ENCODE measurements at places on chromosomes 12 and 14.

DNA sequence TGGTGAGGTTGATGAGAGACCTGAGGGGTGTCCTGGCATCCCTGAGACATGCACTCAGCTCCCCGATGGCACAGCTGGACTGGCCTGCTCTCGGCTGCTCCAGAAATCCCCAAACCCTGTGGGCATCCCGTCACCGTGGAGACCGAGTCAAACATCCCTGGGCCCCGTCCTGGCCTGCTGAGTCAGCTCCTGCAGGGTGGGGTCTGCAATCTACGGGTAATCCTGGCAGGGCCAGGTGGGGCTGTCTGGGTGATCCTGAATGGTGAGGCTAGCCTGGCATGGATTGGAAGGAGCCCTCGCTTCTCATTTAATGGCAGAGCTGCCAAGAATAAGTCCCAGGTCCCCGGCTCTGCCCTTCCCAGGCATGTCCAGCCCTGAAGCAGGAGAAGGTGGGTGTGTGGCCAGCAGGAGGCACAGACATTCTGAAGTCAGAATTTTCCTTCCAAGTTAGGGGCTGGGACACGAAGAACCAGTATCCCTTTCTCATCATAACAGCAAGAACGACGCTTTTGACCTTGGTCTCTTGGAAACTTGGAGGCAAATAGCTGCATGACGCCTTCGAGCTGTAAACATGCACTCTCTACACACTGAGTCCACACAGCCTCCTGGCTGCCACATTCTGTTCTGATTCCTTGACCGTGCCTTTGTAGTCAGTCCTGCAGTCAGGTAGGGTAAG is 17.7 kb upstream of the SERPINA4 start:
- DNase-seq = peak; percentile 60

- DNase-seq = no peak
Observed at GRCh38 chr12:87227162-87227561, 802.0 kb downstream of the C12orf50 start.

DNA sequence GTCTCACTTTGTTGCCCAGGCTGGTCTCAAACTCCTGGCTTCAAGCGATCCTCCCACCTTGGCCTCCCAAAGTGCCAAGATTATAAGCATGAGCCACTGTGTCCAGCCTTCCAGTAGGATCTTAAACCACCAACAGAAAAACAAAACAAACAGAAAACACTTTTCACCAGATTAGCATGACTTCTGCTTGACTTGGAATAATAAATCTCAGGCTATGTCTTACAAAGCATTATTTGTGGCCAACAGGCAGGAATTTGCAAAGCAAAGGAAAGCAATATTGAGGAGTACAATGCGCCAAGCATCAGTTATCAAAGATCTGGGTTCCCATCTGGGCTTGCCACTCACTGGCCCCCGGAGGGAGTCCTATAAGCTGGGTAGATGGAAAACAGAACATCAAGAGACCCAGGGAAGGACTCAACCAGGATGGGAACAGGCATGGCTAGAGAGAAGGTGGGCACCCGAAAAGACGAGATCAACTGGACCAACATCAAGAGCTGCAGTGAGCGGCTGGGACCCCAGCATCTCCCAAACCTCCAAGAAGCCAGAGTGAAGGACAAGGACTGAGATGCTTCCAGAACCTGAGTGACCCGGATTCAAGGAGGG is 101.2 kb downstream of the TMEM30B start:
- DNase-seq = peak; percentile 62

DNA sequence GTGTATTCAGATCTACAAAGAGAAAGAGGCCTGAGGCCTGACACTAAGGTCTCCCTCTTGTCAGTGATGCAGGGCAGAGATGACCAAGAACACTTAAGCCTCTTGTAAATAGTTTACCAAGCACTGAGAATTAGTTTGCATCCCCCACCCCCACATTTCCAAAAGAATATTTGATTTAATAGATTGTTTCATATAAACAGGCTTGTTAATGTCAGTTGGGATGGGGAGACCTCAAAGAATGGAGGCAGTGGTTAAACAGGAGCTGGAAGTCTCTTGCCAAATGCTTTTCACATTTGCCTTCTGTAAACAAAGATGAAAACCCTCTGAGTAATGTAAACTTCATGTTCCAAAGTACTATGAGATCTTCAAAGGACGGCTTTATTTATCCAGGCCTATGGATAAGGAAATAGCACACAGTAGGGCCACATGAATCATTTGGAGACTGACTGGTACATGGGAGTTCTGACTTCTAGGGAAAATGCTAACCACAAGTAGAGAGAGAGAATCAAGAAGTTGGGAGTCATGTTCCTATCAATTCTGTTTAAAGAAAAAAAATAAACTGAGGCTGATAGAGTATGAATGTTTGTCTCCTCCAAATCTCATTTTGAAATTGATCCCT is 234.7 kb downstream of the ANO2 start:
- DNase-seq = no peak

- peak; percentile 66 for DNase-seq
Observed at GRCh38 chr12:50185970-50186663, 18.9 kb upstream of the CERS5 start.

- no peak for DNase-seq
Observed at GRCh38 chr12:126384026-126384564, 1318.9 kb downstream of the AACS start.

DNA sequence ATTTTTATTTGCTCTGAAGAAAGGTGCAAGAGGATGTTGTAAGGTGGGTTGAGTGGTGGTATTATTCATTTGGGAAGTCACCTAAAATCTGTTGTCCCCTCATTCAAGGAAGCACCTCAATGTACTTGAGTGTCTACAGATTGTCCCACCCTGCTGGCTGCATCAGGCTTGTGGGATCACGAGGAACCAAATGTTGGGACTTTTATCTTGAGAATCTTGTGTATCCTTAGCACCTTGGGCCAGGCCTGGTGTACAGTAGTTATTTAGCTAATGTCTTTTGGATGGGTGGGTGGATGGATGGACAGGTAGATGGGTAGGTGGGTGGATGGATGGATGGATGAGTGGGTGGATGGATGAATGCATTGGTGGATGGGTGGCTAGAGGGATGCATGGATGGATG is 519.3 kb downstream of the BCL11B start:
- DNase-seq = no peak

GRCh38 chr12:44431647-44432343 is 444.3 kb downstream of the NELL2 start:
- DNase-seq = no peak

DNA sequence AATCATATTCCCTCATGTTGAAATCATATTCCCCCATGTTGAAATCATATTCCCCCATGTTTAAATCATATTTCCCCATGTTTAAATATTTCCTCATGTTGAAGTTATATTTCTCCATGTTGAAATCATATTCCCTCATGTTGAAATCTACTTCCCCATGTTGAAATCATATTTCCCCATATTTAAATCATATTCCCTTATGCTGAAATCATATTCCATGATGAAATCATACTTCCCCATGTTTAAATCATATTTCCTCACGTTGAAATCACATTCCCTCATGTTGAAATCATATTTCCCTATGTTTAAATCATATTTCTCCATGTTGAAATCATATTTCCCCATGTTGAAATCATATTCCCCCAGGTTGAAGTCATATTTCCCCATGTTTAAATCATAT is 34.6 kb upstream of the ADGRD1 start:
- no peak for DNase-seq

GRCh38 chr12:122421187-122421820 is 1.2 kb downstream of the CLIP1 start:
- DNase-seq = peak; percentile 70

- DNase-seq = no peak
Observed at GRCh38 chr14:29810682-29811081, 117.0 kb downstream of the PRKD1 start.

DNA sequence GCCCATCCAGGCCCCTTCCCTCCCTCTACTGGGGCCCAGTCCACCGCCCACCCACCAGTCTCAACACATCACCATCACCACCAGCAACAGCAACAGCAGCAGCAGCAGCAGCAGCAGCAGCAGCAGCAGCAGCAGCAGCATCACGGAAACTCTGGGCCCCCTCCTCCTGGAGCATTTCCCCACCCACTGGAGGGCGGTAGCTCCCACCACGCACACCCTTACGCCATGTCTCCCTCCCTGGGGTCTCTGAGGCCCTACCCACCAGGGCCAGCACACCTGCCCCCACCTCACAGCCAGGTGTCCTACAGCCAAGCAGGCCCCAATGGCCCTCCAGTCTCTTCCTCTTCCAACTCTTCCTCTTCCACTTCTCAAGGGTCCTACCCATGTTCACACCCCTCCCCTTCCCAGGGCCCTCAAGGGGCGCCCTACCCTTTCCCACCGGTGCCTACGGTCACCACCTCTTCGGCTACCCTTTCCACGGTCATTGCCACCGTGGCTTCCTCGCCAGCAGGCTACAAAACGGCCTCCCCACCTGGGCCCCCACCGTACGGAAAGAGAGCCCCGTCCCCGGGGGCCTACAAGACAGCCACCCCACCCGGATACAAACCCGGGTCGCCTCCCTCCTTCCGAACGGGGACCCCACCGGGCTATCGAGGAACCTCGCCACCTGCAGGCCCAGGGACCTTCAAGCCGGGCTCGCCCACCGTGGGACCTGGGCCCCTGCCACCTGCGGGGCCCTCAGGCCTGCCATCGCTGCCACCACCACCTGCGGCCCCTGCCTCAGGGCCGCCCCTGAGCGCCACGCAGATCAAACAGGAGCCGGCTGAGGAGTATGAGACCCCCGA is 6.8 kb upstream of the RNU7-1 start:
- DNase-seq = no peak

DNA sequence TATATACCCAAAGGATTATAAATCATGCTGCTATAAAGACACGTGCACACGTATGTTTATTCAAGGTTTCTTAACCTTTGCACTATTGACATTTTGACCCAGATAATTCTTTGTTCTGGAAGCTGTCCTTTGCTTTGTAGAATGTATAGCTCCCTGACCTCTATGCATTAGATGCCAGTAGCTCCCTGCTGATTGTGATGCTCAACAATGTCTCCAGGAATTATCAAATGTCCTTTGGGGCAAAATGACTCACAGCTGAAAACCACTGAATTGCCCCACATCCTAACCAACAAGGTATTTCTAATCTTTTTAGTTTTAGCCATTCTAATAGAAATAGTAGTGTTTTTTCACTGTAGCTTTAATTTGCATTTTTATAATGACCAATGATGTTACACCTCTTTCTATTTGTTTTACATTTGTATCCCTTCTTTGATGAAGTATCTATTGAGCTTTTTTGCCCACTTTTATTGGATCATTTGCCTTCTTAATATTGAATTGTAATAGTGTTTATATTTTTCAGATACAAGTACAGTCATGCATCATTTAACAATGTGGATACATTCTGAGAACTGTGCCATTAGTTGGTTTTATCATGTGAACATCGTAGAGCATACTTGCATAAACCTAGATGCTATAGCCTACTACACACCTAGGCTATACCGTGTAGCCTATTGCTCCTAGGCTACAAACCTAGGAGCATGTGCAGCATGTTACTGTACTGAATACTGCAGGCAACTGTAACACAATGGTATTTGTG is 10.4 kb upstream of the NOPCHAP1 start:
- DNase-seq = no peak

GRCh38 chr14:57060276-57060955 is 208.3 kb downstream of the EXOC5 start:
- no peak for DNase-seq

DNA sequence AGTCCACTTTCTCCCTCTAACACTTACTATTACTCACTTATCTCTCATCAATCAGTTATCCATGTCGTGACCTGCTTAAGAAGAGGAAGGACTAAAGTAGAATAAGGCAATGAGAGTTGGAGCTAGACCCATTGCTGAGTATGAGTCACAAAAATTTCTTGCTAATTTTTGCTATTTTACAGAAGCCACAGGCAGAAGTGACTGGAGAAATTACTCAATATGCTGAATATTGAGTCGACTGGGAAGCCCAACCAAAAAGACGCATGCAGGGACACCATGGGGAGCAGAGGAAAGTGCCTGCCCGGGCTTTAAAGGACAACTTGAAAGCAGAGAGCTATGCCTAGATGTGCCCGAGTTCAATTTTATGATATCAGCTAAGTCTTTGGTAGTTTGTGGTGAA is 115.4 kb upstream of the FOXG1 start:
- no peak for DNase-seq

DNA sequence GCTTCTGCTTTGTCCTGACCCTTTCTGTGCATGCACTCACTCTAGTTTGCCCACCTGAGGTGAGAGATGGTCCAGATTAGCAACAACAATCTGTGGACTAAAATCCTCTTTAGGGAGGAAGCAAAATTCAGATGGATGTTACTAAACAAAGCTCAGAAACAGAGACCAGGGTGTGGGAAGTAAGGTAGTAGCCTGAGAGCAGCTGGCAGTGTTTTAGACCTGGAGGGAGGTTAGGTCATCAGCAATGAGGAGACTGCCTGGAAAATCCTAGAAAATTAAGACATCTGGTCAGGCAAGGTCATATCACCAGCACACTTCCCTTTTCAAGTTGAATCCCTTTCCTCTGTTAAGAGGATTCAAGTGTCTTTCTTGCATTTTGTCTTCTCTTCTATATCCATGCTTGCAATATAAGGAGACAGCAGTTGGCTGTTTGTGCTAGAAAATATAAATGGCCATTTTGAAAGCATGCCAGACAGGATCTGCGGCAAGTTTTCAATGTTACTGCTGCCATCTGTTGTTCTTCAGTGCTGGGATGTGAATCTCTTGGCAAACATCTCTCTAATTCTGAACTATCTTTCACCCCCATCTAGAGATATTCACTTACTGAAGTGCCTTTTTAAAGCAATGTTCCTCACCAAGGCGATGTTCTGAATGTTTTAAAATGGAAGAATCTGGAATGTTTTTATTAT is 266.4 kb downstream of the NAV3 start:
- peak; percentile 30 for DNase-seq

GRCh38 chr14:85531587-85532373 is 1.8 kb downstream of the FLRT2 start:
- DNase-seq = peak; percentile 92

GRCh38 chr12:75289753-75290152 is 40.4 kb downstream of the CAPS2 start:
- no peak for DNase-seq

DNA sequence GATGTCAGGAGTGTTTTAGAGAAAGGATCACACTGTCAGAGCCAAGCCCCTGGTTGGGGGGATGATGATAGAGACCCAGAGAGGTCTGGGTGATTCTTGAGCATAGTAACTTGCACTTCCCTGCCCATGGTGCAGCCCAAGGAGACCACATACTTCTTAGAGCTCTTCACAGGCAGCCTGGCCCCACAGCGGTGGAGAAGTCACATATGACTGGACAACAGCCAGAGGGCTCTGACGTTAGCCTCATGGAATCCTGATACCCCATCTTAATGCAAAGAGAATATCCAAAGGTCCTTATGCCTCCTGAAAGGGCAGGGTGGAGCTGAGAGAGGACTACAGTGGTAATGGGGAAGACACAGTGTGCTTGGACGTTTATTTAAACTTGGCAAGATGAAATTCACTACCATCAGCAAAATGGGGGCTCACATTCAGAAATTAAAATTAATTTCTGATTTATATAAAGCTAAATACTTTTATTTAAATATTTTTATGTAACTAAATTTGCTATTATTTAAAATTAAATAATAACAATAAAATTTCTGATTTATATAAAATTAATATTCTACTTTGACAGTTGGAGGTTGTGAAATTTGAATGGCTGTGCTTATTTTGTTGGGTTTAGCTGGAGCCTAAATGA is 131.3 kb downstream of the KTN1 start:
- DNase-seq = no peak
